Muscle of leg (tissue), 16 donors: ENCODE measurements at places on chromosomes 4 and X. TPM values are rescaled to one million over a fixed set of nuclear protein-coding genes. Genes with fewer than 3 reads are reported as not detected.

The PRMT9 gene
- total RNA-seq: 14.2 TPM

The MGAT4D gene
- not detected for total RNA-seq

The PCSK1N gene
- total RNA-seq: not detected

The CLCN4 gene
- 15.2 TPM for total RNA-seq

- DNase-seq: peak; percentile 40
- no peaks in the 10 kb centered on the region for H3K36me3 ChIP-seq
- H3K4me3 ChIP-seq: no peak overlapping the region
- peaks cover 32% of the 10 kb centered on the region for H3K4me1 ChIP-seq
- H3K27ac ChIP-seq: peak overlapping the region; percentile 29
Observed at GRCh38 chr4:8067274-8067936, 91.2 kb downstream of the ABLIM2 start.

The SHOX gene
- 2.3 TPM for total RNA-seq

GRCh38 chrX:40945361-40945713, 139.9 kb upstream of the USP9X start:
- H3K4me3 ChIP-seq: no peak overlapping the region
- peaks cover 9% of the 10 kb centered on the region for H3K27me3 ChIP-seq
- no peaks in the 10 kb centered on the region for H3K36me3 ChIP-seq
- H3K27ac ChIP-seq: peak overlapping the region; percentile 75
- peak; percentile 93 for DNase-seq

GRCh38 chr4:177163532-177163931, 146.1 kb upstream of the NEIL3 start:
- H3K36me3 ChIP-seq: no peaks in the 10 kb centered on the region
- no peak for DNase-seq
- H3K27ac ChIP-seq: no peak overlapping the region
- no peak overlapping the region for H3K4me3 ChIP-seq
- H3K27me3 ChIP-seq: no peaks in the 10 kb centered on the region

DNA sequence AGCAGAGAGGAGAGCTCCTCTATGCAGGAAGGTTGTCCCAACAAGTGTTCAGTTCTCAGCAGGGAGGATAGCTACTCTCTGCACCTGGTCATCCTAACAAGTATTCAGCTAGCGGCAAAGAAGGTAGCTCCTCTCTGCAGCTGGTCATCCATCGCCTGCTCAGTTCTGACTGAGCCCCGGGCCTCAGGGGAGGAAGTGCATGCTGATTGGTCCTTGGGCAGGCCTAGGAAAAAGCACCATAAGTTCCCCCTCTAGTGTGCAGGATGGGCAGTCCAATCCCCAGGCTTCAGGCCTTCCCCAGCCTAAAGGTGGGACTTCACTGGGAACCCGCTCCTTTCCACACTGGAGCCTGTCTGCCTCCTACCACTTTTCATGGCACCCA, 4.4 kb upstream of the FBXW7 start:
- peaks cover 11% of the 10 kb centered on the region for H3K4me1 ChIP-seq
- peaks cover 8% of the 10 kb centered on the region for H3K36me3 ChIP-seq
- H3K27ac ChIP-seq: no peak overlapping the region
- no peak overlapping the region for H3K4me3 ChIP-seq
- no peaks in the 10 kb centered on the region for H3K27me3 ChIP-seq
- no peak for DNase-seq

GRCh38 chr4:105548483-105548882, 3.9 kb upstream of the ARHGEF38 start:
- no peaks in the 10 kb centered on the region for H3K27me3 ChIP-seq
- no peak overlapping the region for H3K27ac ChIP-seq
- H3K36me3 ChIP-seq: no peaks in the 10 kb centered on the region
- no peaks in the 10 kb centered on the region for H3K4me1 ChIP-seq
- DNase-seq: no peak
- no peak overlapping the region for H3K4me3 ChIP-seq

GRCh38 chr4:184148738-184149637, 68.7 kb downstream of the ENPP6 start:
- peaks cover 3% of the 10 kb centered on the region for H3K4me1 ChIP-seq
- no peak overlapping the region for H3K4me3 ChIP-seq
- H3K27me3 ChIP-seq: no peaks in the 10 kb centered on the region

DNA sequence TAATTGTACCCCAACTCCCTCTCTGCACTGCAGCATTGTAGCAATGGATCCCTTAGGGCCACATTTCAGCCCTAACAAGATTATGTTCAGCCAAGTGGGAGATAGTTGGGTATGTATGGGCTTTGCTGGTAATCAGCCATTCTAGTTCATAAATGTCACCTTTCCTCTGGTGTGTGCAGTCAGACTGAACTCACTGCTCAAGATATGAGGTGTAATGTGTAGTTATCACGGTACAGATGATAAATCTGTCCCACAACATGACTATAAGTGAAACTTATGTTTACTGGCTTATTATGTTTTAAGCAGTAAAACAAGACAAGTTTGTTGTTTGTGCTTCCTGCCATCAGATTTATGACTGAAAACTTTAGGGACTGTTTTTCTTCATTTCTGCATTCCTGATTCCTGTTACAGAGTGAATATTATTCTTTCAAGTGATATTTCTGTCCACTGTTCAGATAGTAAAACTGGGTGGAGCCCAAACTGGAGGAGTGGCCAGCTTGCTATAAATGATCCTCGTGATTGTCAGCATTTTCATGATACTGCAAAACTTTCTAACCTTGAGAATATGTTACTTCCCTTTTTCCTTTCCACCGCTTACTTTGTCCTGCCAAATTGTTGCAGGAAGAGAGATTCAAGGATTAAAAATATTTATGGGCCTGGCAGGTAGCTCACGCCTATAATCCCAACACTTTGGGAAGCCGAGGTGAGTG, 44.9 kb downstream of the ANAPC4 start:
- no peak for DNase-seq
- no peak overlapping the region for H3K27ac ChIP-seq
- no peak overlapping the region for H3K4me3 ChIP-seq
- peaks cover 15% of the 10 kb centered on the region for H3K4me1 ChIP-seq
- no peaks in the 10 kb centered on the region for H3K27me3 ChIP-seq

- peaks cover 13% of the 10 kb centered on the region for H3K27me3 ChIP-seq
- no peak for DNase-seq
- no peaks in the 10 kb centered on the region for H3K4me1 ChIP-seq
Observed at GRCh38 chrX:56986138-56986537, 9.2 kb downstream of the SPIN3 start.

The RASL11B gene
- 7.5 TPM for total RNA-seq

GRCh38 chrX:20116087-20116576, 575 bp downstream of the MAP7D2 start:
- H3K4me1 ChIP-seq: peaks cover 4% of the 10 kb centered on the region
- H3K36me3 ChIP-seq: no peaks in the 10 kb centered on the region
- DNase-seq: no peak
- peaks cover 67% of the 10 kb centered on the region for H3K27me3 ChIP-seq
- no peak overlapping the region for H3K27ac ChIP-seq
- peak overlapping the region; percentile 25 for H3K4me3 ChIP-seq

DNA sequence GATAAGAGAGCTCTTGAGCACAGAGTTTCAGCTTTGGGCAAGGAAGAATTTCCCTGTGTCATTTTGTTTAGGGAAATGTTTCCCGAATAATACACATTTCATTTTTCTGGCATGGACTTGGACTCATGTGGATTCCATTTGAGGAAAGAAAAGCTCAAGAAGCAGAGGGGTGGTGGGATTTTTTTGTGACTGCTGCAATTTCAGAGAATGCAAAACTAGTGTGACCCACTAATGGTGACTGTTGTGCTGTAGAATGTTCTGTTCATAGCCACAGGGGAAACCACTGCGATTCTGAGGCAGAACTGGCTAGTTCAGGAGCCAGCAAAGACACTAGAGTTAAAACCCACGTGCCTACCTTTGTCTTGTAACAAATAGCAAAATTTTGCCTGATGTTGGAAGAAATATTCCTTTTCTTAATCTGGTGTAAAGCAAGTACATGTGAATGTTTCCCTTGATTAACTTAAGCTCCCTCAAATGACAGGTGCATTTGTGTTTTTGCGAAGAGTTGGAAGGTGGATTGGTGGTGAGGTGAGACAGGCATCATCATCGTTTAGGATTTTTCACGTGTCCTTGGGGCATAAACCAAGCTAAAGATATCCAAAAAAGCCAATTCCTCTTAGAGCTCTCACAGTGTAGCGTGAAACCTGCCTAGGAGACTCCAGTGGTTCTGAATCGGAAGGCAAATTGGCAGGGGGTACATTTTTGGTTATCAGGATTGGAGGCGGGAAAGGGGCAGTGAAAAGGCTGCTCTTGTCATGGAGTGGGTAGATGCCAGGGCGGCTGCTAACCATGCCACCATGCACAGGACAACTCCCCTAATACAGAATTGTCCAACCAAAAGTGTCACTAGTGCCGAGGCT, 38.0 kb upstream of the FAM9C start:
- H3K4me1 ChIP-seq: peaks cover 17% of the 10 kb centered on the region
- H3K27me3 ChIP-seq: peaks cover 19% of the 10 kb centered on the region
- H3K4me3 ChIP-seq: no peak overlapping the region
- DNase-seq: peak; percentile 69
- H3K27ac ChIP-seq: peak overlapping the region; percentile 35
- H3K36me3 ChIP-seq: no peaks in the 10 kb centered on the region

- no peaks in the 10 kb centered on the region for H3K4me1 ChIP-seq
- H3K27me3 ChIP-seq: peaks cover 13% of the 10 kb centered on the region
- H3K4me3 ChIP-seq: no peak overlapping the region
- H3K36me3 ChIP-seq: no peaks in the 10 kb centered on the region
- peak overlapping the region; percentile 59 for H3K27ac ChIP-seq
- DNase-seq: peak; percentile 56
Observed at GRCh38 chrX:50721764-50722521, 92.1 kb downstream of the SHROOM4 start.

The PABPC4L gene
- 6.0 TPM for total RNA-seq

The SAGE1 gene
- not detected for total RNA-seq

GRCh38 chr4:139848028-139848427, 182.4 kb downstream of the MGST2 start:
- no peaks in the 10 kb centered on the region for H3K4me1 ChIP-seq
- DNase-seq: no peak
- H3K27me3 ChIP-seq: no peaks in the 10 kb centered on the region
- no peak overlapping the region for H3K27ac ChIP-seq

The SMIM43 gene
- 0.66 TPM for total RNA-seq

DNA sequence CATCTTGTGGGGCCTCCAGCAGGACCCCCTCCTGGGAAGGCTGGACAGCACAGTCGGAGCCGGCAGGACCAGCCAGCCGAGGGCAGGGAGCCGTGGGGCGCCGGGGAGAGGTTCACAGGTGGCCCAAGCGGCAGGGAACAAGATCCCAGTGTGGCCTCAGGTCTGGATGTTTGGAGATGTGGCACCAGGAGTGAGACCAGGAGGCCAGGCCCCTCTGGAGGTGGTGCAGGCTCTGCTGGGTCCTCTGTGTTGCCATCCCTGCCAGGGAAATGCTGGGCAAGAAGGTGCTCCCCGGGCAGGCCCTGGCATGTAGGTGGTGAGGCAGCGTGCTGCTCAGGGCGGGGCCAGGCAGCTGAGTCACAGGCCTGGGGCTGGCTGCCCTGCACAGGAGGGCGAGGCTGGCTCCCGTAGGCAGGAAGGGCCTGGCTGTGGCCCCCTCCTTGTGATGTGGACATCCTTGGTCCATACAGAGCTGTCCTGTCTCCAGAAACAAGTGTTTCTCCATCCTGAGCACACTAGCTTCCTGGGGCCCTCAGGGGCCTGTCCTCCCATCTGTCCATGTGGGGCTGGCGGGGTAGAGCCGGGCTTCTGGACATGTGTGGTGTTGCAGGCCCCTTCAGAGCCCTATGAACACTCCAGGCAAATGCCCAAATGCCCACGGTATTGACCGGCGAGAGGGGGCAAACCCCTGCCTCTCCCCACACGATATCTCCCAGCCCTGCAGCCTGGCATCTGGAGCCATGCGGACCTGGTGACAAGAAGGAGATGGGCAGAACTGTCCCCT, 4.8 kb upstream of the HGFAC start:
- DNase-seq: no peak
- H3K4me1 ChIP-seq: peaks cover 41% of the 10 kb centered on the region
- H3K27me3 ChIP-seq: no peaks in the 10 kb centered on the region
- H3K36me3 ChIP-seq: peaks cover 10% of the 10 kb centered on the region
- H3K27ac ChIP-seq: no peak overlapping the region

DNA sequence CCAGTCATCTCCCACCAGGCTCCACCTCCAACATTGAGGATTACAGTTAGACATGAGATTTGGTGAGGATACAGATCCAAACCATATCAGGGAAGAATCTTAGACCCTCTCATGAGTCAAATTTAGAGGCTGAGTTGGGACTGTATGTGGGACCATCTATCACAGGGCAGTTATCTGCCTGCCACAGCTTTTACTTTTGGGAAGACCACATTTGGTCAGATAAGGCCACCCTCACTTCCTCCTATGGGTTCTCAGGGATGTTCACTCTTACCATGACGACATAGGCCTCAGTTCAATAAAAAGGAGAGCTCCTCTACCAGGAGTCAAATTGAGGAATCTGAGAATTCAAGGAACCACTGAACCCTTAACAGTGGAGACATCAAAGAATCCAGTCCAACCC, 2.1 kb downstream of the MAGEB2 start:
- H3K4me1 ChIP-seq: no peaks in the 10 kb centered on the region
- no peak overlapping the region for H3K27ac ChIP-seq
- no peak overlapping the region for H3K4me3 ChIP-seq
- DNase-seq: no peak

- DNase-seq: no peak
- no peaks in the 10 kb centered on the region for H3K4me1 ChIP-seq
- H3K36me3 ChIP-seq: no peaks in the 10 kb centered on the region
- no peak overlapping the region for H3K27ac ChIP-seq
Observed at GRCh38 chrX:110210417-110211139, 107.3 kb downstream of the AMMECR1 start.

GRCh38 chrX:14825851-14826250, 47.0 kb downstream of the FANCB start:
- H3K27ac ChIP-seq: no peak overlapping the region
- peak; percentile 83 for DNase-seq
- H3K36me3 ChIP-seq: no peaks in the 10 kb centered on the region
- no peak overlapping the region for H3K4me3 ChIP-seq
- no peaks in the 10 kb centered on the region for H3K4me1 ChIP-seq

DNA sequence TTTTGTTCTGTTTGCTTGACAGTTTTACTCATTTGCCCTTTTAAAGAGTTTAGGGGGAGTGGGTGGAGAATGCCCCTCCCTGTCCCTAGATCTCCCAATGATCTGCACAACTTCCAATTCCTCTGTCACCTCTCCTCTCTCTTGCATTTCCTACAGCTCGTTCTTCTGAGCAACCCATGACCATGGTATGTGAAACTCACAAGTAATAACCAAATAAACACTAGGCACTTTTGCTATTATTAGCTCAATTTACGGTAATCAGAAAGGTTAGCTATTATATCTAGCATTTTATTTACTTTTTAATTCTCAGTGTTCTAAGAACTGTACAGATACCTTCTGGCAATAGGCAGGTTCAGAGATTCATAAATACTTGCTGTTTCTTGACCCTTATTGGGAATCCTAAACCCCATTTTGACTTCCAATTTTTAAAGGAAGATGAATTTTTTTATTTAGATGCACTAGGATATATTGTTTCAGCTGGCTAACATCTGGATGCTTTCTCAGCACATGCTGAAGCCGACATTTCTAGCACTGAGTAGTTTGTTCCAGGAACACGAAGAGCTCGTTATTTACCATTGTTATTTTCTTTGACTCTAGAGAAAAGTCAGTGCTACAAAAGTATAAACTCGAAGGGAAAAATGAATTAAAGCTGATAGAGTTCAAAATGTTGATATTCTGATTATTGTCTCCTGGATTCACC, 194.7 kb upstream of the TLL1 start:
- DNase-seq: peak; percentile 94
- H3K27me3 ChIP-seq: no peaks in the 10 kb centered on the region
- no peaks in the 10 kb centered on the region for H3K4me1 ChIP-seq
- H3K36me3 ChIP-seq: no peaks in the 10 kb centered on the region

- H3K27ac ChIP-seq: no peak overlapping the region
- no peaks in the 10 kb centered on the region for H3K36me3 ChIP-seq
- H3K27me3 ChIP-seq: no peaks in the 10 kb centered on the region
- no peak overlapping the region for H3K4me3 ChIP-seq
- no peak for DNase-seq
- H3K4me1 ChIP-seq: no peaks in the 10 kb centered on the region
Observed at GRCh38 chr4:36824682-36825081, 419.9 kb upstream of the NWD2 start.
